ENCODE measurements at places on chromosomes 1 and 21.

- no peak for DNase-seq
These were observed 24.6 kb downstream of the RSBN1 start for GRCh38 chr1:113787663-113788062.

DNA sequence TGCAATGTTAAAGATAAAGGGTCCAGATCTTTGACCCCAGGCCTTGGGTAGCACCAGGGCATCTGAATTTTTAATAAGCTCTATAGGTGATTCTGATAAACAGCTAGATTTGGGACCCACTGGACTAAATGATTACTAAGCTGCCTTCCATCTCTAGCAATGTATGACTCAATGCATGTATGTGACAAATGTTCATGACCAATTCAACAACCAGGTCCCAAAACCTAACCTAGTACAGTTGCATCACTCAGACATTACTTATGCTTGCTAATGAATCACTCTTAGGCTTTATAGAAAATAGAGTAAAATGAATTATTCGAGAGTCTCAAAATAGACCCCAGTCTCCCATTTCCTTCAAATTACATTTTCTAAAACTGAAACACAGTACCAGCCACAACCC, 35.5 kb downstream of the RCAN1 start:
- DNase-seq, result no peak

GRCh38 chr21:22277341-22277740, 1279.1 kb downstream of the NCAM2 start:
- no peak for DNase-seq

- DNase-seq, result no peak
These were observed 341.3 kb downstream of the DSCAM start for GRCh38 chr21:40505681-40506080.

Measured in NCI-H2081 treated with DMSO at 0.1 percent for 48 hours (cell line).